ENCODE measurements at places on chromosomes 2 and 18.

GRCh38 chr18:37222999-37223378 lies 342.6 kb downstream of the CELF4 start:
- no peak for DNase-seq

- no peak for DNase-seq
These were observed 48.5 kb upstream of the PID1 start for GRCh38 chr2:229319558-229319957.

- no peak for DNase-seq
These were observed 60.5 kb downstream of the PMAIP1 start for GRCh38 chr18:59960272-59960671.

- DNase-seq = no peak
These were observed 15.7 kb downstream of the MAL start for GRCh38 chr2:95041060-95041823.

GRCh38 chr2:212737392-212738172 lies 199.0 kb upstream of the ERBB4 start:
- DNase-seq = no peak

All from activated CD4-positive, alpha-beta T cell treated with anti-CD3 and anti-CD28 coated beads, Interleukin-2, amount 50 U/mL, for 16 hours (primary cell).